ENCODE measurements at places on chromosomes 13 and 19.
A peak's percentile ranks its signal among the peaks of the same experiment; 100 is the strongest.

GRCh38 chr13:97004096-97004876, 10.0 kb upstream of the OXGR1 start:
- DNase-seq: no peak

GRCh38 chr13:27088619-27089018, 83.0 kb downstream of the USP12 start:
- no peak for DNase-seq

- DNase-seq: no peak
Observed at GRCh38 chr13:77928909-77929308, 10.3 kb upstream of the EDNRB start.

GRCh38 chr13:85108356-85108755, 690.9 kb downstream of the SLITRK6 start:
- DNase-seq: no peak

GRCh38 chr13:50152655-50153309, 137.5 kb downstream of the KCNRG start:
- DNase-seq: no peak

GRCh38 chr13:84640691-84641090, 758.4 kb upstream of the SLITRK1 start:
- DNase-seq: no peak

- peak; percentile 51 for DNase-seq
Observed at GRCh38 chr19:33473653-33474305, 47.8 kb downstream of the PEPD start.

- DNase-seq: no peak
Observed at GRCh38 chr13:112877539-112877938, 91.5 kb upstream of the MCF2L start.

GRCh38 chr19:6509118-6509971, 7.2 kb upstream of the TUBB4A start:
- DNase-seq: no peak

DNA sequence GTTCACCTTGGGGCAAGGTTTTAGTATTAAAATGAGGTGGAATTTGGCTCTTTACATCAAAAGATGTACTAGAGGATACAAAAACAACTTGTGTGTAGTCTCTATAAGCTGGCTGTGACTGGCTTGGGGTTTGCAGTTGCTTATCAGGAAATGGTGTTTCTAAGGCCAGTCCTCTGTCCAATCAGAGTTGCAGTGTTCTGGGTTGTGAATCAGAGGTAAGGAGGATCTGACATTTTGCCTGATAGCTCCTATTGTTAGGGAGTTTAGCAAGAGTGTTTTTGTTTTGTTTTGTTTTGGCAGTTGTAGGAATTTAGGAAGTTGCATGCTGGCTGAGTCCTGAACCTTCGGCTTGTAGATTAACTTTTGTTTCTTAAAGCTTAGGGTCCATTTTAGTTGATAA, 20.1 kb upstream of the ESD start:
- no peak for DNase-seq

DNA sequence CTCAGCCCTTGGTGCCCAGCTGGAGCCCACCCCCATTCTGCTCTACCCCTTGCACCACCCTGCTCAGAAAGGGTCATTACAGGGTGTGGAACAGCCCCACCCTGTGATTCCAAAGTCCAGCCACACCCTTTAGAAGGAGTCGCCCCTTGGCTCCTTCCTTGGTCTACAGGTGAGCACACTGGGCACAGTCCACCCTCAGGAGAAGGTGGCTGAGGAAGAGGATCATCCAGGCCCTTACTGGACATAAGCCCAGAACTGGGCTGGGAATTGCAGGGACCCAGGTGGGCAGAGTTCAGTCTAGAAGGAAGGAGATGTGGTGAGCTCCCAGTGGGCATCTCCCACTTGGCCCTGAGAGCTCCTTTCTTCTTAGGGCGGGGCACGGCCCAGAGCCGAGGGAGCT, 8.6 kb downstream of the SLC46A3 start:
- no peak for DNase-seq

DNA sequence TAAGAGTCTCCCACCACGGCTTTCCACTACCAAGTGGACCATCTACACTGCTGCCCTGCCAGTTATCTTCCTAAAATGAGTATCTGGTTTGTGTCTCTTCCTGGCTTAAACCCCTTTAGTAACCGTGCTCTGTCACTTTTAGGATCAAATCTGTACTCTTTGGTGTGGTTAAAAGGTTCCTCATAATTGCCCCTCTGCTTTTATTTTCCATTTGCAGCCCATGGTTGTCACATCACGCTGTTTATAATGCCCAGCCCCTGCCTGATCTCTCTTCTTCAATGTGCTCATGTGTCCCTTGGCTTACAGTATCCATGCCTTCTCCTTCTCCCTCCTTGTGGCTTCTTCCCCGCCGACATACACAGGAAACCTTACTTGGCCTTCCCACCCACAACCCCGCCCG, 100.1 kb downstream of the DGKH start:
- no peak for DNase-seq

- DNase-seq: no peak
Observed at GRCh38 chr13:98984983-98985382, 7.1 kb upstream of the DOCK9 start.

- DNase-seq: no peak
Observed at GRCh38 chr13:50707628-50708027, 135.9 kb downstream of the DLEU7 start.

GRCh38 chr13:109451726-109452125, 334.7 kb downstream of the IRS2 start:
- DNase-seq: no peak

DNA sequence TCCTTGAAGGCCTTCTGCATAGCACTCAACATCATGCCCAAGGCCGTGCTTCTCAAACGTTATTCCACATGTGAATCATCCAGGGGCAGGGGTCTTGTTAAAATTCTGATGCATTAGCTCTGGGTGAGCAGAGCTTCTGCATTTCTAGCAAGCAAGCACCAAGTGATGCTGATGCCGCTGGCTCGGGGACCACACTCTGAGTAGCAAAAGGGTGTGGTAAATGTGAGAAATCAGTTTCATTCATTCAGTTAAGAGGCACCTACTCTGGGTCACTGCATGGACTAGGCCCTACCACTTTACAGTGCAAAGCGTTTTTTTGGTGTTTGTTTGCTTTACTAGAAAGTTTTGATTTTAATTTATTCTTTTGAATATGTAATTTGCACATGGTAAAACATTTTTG, 7.2 kb downstream of the KRTDAP start:
- no peak for DNase-seq

GRCh38 chr19:18940769-18941627, at the start of gene HOMER3:
TSS of gene HOMER3 (minus strand) at chr19:18941217. CDS start at chr19:18938982, 2,235 bp downstream.
- no peak for DNase-seq

GRCh38 chr13:24153979-24154701, 6.4 kb upstream of the SPATA13 start:
- no peak for DNase-seq

DNA sequence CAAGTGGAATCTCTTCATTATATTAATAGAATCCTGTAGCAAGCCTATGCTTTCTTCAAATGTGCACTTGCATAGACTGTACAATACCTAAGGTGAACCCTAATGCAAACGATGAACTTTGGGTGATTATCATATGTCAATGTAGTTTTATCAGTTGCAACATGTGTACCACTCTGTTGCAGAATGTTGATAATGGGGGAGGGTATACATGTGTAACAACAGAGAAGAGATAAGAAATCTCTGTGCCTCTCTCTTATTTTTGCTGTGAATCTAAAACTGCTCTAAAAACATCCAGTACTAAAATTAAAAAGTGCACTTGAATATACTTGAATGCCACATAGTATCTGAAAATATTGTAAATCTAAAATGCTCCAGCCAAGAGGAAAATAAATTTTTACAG, 820.8 kb upstream of the MIR17HG start:
- DNase-seq: no peak

DNA sequence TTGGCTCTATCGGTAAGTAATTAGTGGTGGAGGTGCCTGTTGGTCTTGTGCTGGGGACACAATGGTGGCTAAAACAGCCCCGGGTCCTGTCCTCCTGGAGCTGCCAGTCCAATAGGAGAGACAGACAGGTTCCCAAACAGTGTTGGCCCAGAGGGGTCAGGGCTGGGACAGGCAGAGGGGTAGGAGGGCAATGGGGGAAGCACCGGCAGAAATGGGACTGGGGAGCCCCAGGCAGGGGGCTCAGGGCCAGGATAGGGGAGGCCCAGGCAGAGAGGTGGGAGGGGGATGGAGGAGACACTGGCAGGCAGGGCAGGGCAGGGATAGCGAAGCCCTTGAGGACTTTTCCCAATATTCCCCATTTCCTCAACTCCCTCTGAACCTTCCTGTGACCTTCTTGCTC, 2.2 kb upstream of the FBL start:
- no peak for DNase-seq

- no peak for DNase-seq
Observed at GRCh38 chr19:18982669-18983068, 41.7 kb upstream of the HOMER3 start.

DNA sequence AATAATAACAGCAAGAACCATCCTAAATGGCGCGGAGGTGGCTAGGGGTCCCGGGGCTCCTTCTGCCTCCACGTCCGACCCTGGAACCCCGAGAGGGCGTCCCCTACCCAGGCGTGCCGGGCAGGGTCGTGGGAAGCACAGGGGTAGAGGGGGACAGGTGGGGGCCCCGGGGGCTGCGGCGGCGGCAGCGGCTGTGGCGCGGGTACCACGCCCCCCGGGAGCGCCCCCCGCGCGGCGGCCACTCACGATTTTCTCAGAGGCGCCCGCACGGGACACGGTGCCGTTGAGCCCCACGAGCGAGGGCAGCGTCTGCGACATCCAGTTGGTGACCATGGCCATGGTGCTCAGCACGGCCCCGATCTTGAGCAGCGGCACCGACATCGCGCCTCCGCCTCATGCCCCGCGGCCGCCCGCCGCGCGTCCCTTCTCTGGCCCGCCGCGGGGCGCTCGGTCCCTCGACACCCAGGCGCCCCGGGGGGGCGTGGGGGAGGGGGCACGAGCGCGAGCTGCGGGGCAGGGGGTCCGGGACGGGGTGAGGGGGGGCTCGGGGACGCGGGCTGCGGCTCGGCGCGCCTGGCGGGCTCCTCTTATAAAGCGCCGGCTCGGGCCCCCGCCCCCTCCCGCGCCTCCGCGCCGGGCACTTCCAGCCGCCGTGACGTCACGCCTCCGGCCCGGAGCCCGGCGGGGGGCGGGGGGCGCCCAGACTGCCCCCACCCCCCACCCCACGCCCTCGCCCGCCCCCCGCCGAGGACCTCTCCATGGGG, 22.9 kb downstream of the OLFM2 start:
- no peak for DNase-seq

DNA sequence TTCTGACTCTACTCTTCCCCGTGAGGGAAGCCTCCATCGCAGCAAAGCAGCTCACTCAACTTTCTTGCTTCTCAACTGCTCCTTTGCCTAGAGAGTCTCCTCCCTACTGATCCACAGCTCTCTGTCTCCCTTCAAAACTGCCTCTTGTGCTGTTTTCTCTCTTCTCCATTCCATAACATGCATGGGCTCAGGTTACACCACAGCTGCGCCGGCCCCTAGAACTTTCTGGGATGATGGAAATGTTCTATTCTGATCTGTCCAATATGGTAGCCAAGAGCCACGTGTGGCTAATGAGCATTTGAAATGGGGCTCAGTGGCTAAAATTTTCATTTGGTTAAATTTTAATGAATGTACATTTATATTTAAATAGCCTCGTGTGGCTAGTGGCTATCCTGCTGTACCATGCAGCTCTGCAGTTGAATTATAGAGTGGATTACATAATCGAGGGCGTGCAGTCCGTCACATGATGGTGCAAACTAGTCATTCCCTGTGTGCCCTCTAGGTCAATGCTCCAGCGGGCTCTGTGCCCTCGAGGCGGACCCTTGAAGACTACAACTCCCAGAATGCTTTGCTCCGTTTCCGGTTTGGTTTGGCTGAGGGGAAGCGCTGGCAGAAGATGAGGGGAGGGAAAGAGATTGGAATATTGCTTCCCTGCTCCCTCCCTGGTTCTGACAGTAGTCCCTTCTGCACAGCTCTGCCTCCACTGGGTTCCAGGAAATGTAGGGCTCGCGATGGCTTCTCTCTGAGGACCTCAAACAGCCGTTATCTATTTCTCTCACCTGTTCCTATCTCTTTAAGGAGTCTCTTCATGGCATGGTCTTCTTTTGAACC, 109.8 kb downstream of the CACNA1A start:
- peak; percentile 48 for DNase-seq

- no peak for DNase-seq
Observed at GRCh38 chr13:77001963-77002587, 10.2 kb downstream of the CLN5 start.

GRCh38 chr19:18906605-18907519, 10.9 kb upstream of the CERS1 start:
- no peak for DNase-seq

DNA sequence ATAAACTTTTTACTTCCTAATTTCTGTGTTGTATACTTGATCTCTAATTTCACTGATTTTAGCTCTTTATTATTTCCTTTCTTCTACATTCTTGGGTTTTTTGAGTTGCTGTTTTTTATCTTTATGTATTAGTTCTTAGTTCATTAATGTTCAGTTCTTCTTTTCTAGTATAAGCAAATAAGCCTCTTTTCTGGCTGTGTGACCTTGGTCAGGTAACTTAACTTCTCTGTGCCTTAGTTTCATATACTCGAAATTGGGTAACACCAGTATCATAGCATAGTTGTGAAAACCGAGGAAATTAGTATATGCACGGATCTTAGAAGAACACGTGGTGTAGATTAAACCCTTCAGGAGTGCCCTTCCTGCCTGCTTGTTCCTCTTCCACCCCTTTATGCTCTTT, 130.2 kb upstream of the C1QTNF9B start:
- DNase-seq: no peak

- no peak for DNase-seq
Observed at GRCh38 chr13:112103260-112103838, 36.4 kb downstream of the SOX1 start.

DNA sequence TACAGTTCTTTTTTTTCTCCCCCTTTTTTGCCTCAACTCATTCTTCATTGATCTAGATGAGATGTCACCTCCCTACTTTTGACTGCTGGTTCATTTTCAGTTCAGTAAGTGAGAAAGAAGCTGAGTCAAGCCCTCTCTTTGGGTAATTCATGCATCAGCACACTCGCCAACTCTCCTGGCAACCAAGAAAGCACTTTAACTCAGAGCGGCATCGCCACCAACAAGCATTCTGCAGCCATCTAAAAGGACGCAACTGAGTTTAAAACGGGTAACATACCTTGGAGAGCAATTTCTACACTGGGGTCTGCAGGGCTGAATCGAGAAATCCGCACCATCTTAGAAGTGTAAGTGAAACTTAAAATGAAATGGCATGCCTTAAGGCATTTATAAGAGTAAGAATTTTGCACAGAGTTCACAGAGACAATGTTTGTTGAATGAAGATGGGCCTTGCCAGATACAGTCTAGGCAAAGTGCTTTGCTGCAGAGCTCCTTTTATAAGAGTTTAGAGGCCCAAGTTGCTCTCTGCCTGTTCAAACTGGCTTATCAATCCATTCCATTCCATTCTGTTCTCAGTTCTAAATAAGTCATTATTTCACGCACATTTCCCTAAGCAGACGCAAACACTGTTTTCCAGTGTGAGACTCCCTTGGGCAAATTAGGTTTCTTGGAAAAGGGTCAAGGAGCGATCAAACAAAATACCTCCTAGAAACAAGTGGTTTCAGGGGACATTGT, 338.0 kb downstream of the ENOX1 start:
- no peak for DNase-seq

DNA sequence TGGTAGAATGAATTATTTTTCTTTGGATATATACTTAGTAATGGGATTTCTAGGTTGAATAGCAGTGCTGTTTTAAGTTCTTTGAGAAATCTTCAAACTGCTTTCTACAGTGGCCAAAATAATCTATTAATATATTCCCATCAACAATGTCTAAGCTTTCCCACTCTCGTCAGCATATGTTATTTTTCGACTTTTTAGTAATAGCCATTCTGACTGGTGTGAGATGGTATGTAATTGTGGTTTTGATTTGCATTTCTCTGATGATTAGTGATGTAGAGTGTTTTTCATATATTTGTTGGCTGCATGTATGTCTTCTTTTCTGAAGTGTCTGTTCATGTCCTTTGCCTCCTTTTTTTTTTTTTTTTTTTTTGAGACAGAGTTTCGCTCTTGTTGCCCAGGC, 90.2 kb upstream of the CSNK1A1L start:
- no peak for DNase-seq

Measured in GM04504 (cell line).